ENCODE measurements at places on chromosomes 1 and 21.
A peak's percentile ranks its signal among the peaks of the same experiment; 100 is the strongest.

DNA sequence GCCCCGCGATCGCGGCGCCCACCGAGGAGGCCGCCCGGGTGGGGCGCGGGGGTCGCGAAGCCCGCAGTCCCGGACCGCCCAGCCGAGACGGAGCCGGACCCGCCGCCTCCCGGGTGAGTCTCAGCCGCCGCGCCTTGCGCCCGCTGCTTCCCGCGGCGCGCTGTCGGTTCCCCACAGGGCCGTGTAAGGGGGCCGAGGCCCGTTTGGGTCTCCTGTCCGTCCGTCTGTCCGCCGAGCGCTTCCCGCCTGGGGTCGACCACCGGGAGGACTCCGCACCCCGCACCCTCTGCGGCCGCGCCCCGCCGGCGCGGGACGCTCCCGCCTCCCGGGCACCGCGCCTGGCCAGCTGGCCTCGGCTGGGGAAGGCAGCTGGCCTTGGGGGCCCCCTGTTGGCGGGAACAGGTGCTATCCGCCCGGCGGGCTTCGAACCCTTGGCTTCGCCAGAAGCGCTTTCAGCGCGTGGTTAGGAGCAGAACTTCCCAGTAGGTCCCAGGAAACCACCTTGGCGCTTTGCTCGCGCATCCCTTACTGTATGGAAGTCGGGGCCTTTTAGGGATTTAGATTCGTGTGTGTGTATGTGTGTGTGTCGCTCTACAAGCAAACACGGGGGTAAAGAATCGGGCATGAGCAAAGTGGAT, 414 bp downstream of the TMEM51 start:
- DNase-seq, result peak; percentile 64

DNA sequence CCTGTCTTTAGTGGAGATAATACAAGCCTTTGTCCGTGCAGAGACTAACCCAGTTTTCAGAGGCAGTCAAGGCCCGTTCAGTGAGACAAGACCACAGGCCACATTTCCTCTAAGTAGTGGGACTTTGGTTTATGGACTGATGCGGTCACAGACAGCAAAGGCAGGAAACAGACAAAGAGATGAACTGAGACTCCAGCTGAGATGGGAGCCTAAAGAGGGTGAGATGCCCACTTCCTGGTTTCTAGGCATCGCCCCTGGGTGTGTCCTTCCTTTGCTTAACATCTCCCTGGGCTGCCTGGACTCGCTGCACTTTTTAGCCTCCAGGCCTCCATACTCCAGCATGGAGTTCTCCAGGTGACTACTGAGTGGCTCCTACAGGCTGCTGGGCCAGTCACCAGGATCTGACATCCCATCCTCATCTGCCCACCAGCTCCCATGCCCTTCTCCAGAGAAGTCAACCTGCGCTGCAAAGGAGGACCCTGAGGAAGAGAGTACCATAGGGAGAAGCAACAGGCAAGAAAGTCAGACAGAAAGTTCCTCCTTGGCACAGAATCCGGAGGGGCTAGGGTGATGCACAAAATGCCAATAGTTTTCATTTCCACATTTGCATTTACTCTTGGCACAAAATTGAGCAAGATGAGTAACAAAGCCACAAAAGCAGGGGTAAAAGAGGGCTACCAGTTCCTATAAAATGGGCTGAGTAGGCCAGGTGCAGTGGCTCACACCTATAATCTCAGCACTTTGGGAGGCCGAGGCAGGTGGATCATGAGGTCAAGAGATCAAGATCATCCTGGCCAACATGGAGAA, 15.1 kb downstream of the THEMIS2 start:
- DNase-seq, result peak; percentile 32

GRCh38 chr1:182957902-182958395, 5.0 kb upstream of the SHCBP1L start:
- DNase-seq, result no peak

DNA sequence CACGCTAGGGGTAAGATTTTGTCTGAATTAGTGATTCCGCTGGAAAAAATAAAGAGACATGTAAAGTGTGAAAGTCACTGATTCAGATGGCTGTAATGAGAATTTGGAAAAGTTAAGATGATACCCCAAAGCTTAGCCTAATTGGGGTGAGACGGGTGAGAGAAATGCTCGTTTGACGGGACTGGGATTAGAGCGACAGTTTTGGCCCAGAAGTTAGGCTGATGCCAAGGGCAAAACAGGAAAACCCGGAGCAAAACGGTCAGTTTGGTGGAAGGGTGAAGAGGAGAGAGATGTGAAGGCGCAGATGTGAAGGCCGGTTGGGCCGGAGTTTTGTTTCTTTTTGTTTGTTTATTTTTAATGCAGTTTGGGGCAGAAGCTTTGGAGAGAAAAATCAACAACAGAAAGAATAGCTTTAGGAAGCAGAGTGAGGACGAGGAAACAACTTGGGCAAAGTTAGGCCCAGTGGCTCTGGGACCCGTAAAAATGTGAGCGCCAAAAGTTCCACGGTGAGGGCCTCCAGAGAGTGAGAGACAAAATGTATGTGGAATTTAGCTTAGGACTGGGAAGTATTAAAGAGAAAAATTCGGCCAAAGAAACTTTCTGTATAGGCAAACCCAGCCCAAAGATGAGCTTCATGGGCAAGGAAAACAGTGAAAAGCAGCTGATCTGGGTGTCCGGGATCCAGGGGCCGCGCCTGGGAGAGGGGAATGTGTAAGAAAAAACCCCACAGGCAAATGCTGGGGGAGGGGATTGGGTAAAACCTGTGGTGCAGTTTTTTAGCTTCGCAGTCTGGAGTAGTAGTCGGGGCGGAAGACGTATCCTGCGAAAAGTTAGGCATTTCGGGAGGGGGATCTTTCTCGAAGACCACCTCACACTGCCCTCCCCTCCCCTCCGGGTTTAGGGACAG, 1.2 kb downstream of the DMRTA2 start:
- DNase-seq, result no peak

- DNase-seq, result peak; percentile 40
These were observed 131.8 kb upstream of the NGF start for GRCh38 chr1:115469703-115470476.

GRCh38 chr1:93769777-93770176, 88.1 kb upstream of the BCAR3 start:
- DNase-seq, result no peak

DNA sequence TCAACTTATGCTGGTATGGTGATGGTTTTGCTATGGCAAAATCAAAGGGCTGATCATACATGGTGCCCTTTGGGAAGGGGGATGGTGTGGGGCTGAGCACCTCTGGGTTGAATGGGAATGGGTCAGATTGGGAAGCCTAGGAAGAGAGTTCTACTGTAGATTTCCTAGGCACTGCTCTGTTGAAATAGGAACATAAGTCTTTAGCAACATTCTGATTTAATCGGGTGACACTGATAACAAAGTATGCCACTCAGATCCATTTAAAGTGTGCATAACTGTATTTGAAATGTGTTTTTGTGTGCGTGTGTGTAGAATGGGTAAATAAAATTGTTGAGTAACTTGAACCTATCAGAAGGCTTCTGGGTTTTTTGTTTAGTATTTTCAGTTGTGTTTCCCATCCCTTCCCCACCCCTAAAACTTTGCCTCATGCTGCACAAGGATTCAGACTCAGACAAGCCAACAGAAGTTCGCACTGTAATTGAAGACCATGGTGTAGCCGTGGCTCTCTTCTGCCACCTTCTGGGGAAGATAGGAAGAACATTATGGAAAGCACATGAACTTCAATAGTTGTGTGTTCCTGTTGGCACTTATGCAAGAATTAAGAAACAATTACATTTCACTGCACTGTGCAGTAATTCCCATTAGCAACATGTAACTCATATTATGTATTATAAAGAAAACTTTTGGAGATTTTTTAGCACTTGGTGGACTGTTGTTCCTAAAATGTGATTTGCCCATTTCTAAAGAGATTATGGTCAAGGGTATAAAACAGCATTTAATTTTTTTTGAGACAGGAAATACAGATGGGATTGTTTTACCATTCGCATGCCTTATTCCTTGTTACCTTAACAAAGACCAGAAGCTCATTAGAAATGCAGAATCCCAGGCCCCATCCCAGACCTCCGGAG, 10.9 kb upstream of the C4BPB start:
- peak; percentile 70 for DNase-seq

DNA sequence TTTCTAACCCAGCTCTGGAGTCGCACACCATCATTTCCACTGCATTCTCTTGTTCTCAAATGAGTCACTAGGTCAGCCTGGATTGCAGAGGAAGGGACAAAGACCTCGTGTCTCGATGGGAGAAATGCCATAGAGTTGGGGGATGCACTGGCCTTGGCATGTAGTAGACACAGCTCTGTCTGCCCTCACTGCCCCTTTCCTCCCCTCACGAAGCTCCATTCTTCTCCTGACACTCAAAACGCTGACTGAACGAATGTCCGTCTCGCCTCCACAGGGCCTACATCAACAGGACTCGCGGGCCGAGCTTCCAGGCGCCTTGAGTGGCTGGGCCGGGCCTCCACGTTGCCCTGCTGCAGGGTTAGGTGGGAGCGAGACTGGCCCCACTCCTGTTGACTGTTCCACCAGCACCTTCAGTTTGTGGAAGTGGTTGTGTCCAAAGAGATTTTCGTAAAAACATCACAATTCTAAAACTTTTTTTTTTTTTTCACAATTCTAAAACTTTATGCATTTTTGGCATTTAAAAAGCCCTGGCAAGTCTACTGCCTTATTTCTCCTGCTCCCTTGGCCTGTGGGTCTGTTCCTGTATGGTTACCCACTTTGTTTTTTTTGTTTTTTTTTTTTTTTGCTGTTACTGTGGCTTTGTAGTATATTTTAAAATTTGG, 18.8 kb downstream of the PKNOX1 start:
- DNase-seq, result no peak

GRCh38 chr1:105337420-105337819, 1587.7 kb downstream of the AMY1C start:
- DNase-seq, result no peak

GRCh38 chr1:209667708-209668107, 7.5 kb upstream of the G0S2 start:
- no peak for DNase-seq

DNA sequence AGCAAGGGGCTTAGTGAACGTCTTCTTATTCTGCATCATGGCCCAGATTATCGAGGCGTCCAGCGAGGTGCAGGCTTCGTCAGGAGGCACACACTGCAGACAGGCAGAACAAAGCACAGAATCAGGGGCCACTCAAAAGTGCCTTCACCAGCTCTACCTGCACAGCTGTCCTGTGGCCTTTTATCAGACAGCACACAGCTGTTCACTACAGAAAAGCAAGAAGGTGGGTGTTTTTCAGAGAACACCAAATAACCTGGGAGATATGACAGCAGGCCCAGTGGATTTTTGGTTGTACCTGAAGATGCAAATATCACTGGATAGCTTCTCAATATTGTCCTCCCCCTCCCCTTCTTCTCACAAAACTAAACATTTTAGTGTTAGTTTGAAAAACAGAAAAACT, 177.3 kb downstream of the TGFBR3 start:
- DNase-seq, result no peak

GRCh38 chr1:226401355-226402303, 6.3 kb downstream of the PARP1 start:
- no peak for DNase-seq

DNA sequence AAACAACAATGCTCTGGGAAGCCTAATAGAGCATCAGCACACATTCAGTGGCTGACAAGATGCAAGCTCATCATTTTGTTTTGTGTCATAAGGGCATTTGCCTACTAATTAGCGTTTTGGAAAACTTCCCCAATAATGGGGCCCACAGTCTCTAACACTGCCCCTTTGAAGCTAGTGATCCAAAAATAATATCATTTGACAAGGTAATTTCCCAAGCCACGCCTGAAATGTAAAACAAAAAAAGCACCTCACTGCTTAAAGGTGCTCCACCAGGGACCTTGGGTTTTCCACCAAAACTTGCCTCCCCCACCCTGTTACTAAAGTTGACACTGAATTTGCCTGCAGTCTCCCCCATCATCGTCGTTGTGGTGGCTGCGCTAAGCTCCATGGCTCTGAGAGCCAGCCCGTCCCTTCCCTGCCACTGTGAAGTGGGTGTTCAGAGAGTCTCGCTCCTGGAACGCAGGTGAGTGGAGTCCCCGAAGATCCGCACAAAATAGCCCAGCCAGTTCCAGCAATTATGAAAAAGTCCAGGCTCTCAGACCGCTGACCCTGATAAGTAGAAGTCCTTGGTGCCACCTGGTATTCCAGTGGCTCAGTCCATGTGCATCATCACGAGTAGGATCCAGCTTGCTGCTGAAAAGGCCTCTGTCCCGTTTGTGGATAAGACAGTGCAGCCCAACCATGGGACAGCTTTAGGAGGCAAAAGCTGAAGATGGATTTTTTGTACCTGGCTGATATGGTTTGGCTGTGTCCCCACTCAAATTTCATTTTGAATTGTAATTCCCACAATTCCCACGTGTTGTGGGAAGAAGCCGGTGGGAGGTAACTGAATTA, 52.2 kb downstream of the RAB3GAP2 start:
- no peak for DNase-seq

- DNase-seq, result no peak
These were observed 7.1 kb upstream of the ATP13A2 start for GRCh38 chr1:17018849-17019248.

DNA sequence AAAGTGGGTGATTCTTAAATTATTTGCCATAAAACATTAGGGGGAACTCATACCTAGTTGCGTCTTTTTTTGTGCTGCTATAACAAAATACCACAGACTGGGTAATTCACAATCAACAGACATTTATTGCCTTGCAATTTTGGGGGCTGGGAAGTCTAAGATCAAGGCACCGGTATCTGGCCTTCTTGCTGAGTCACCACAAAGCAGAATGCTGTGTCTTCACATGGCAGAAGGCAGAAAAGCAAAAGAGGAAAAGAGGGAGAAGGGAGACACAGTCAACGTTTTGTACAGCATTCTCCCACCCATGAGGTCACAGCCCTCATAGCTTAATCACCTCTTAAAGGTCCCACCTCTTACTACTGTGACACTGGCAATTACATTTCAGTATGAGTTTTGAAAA, 291.0 kb downstream of the CHRM3 start:
- DNase-seq, result no peak

- peak; percentile 78 for DNase-seq
These were observed 13.3 kb downstream of the POLR3GL start for GRCh38 chr1:145977486-145978470.

DNA sequence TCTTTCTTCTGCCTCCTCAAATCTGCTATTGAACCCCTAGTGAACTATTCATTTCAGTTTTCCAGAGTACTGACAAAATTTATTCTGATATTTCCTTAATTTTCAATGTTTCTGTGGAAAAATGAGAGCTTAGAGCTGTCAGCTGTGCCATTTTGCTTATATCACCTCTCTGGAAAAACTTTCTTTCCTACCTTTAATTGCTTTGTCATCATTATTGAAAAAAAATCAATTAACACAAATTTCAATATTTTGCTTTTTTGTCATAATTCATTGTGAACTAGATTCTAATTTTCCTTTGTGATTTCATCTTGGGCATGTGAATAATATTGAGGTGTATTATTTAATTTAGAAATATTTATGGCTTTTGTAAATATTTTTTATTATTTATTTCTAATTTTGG, 126.5 kb downstream of the C1orf94 start:
- DNase-seq, result no peak

- no peak for DNase-seq
These were observed 247.3 kb downstream of the SIPA1L2 start for GRCh38 chr1:232382671-232383070.

- DNase-seq, result peak; percentile 68
These were observed 1.4 kb downstream of the PTPN7 start for GRCh38 chr1:202158810-202159533.

GRCh38 chr1:35557118-35557610, at the start of gene KIAA0319L:
TSS of gene KIAA0319L (minus strand) at chr1:35557403. CDS start at chr1:35554491, 2,912 bp downstream.
- no peak for DNase-seq

GRCh38 chr1:226309398-226310244, 657 bp upstream of the LIN9 start:
- peak; percentile 67 for DNase-seq
